ELR (cell line): ENCODE measurements at places on chromosomes 16 and 17.
A peak's percentile ranks its signal among the peaks of the same experiment; 100 is the strongest.

GRCh38 chr17:17535957-17536356 is 39.8 kb upstream of the RASD1 start:
- DNase-seq = no peak

DNA sequence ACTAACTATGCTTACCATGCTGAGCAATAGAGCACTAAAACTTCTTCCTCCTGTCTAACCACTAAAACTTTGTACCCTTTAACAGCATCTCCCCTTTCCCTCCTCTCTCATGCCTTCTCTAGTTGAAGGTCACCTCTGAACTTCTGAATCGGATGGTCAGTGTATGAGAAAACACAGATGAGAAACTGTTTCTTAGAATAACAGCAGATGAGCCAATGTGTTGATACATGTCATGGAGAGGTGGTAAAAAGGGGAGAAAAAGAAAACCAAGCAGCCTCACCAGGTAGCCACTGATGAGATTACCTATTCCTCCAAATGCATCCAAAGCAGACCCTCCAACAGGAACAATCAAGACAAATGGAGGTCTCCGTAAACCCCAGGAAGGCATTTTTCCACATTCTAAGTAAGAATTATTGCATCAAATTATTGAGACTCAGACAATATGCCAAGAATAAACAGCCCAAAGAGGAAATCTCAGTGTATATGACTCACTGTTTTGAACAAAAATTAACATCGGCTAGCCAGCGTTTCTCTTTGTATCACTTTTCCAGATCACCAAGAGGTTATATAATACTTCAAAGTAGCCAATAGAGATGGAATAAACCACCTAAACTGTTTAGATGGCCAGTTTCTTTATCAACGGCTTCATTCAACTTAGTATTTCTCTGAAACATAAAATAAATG is 793.3 kb upstream of the SOX9 start:
- peak; percentile 58 for DNase-seq

DNA sequence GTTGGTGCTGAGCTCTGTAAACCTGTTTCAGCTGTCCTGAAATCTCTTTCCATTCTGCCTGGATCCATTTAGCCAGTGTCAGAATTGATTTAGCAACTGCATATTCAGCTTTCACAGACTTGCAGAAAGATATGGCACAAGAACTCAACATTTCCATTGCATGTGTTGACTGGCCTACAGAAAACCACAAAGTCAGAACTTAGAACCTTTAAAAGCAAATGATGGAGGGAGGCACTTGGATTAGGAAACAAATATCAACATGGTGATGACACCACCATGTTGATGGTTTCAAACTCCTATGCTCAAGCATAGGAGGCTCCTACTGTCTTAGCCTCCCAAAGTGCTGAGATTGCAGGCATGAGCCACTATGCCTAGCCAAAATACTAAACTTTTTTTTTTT is 52.3 kb upstream of the ARL6IP1 start:
- DNase-seq = no peak

DNA sequence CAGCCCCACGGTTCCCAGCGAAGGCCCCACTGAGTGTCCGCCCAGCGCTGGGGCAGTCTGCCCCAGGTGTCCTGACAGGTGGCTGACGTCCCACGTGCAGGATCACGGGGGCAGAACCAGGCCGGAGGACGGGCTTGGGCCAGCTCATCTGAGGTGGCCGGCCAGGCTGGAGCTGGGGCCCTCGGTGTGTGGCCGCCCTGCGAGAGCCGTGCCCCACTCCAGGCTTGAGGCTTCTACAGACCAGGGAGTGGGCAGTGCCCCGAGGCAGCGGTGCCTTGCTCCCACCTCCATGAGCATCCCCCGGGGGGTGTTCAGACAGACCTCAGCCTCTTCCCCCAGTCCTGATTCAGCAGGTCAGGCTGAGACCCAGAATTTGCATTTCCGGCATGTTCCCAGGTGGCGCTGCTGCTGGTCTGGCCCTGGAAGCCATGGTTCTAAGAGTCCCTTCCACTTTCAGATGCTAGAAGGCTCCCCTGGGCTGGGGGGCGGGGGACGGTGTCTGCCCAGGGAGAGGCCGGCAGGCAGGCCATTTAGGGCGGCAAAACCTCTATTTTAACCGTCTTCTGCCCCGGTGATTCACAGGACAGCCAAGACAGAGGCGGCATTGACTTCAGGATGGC is 35.4 kb upstream of the PABPN1L start:
- DNase-seq = no peak

GRCh38 chr17:18988546-18989173 is 15.9 kb downstream of the FAM83G start:
- no peak for DNase-seq

- peak; percentile 79 for DNase-seq
These were observed 4.1 kb upstream of the FAAP100 start for GRCh38 chr17:81556175-81556691.

DNA sequence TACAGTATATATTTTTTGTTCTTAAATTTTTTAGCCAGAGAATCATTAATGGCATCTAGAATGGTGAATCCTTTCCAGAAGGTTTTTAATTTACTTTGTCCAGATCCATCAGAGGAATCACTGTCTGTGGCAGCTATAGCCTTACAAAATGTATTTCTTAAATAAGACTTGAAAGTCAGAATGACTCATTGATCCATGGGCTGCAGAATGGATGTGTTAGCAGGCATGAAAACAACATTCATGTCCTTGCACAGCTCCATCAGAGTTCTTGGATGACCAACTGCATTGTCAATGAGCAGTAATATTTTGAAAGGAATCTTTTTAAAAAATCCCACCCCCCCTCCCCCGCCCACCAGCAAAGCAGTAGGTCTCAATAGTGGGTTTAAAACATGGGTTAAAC is 51.4 kb downstream of the CACNG1 start:
- peak; percentile 77 for DNase-seq

DNA sequence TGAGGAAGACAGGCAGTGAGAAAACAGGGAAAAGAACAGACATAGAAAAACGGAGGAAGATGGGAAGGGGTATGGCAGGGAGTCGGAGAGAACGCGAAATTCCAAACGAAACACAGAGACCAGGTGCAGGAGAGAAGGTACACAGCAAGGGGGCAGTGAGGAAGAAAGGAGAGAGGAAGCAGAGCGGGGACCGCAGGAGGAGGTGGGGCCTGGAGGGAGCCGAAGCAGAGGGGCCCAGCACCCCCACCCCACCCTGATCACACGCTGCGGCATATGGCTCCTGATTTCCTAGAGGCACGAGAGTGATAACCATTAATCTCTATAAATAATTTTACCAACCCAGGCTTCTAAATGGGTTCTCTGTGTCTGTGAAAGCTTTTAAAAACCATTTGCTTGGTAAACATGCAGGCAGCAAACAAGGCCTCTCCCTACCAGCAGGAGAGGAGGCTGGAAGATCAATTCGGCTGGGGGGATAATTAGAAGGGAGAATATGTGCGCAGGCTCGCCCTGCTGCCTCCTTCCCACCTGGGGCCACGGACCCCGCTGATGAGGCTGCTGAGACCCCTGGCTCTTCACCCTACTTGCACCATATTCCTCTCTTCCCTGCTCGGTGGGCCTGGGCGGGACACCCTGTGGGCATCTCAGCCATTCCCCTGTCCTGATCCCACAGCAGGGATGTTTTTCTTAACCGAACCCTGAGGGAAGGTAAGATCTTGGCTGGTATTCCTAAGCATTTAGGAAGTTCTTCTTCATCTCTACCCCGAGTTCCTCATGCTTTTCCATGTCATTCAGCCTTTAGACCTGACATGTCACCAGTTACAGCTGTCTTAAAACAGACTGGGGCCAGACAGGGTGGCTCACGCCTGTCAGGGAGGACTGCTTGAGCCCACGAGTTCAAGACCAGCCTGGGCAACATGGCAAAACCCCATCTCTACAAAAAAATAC is 86.7 kb downstream of the TMEM132E start:
- DNase-seq = no peak

- DNase-seq = no peak
These were observed 50.9 kb downstream of the MRC2 start for GRCh38 chr17:62678214-62678919.

DNA sequence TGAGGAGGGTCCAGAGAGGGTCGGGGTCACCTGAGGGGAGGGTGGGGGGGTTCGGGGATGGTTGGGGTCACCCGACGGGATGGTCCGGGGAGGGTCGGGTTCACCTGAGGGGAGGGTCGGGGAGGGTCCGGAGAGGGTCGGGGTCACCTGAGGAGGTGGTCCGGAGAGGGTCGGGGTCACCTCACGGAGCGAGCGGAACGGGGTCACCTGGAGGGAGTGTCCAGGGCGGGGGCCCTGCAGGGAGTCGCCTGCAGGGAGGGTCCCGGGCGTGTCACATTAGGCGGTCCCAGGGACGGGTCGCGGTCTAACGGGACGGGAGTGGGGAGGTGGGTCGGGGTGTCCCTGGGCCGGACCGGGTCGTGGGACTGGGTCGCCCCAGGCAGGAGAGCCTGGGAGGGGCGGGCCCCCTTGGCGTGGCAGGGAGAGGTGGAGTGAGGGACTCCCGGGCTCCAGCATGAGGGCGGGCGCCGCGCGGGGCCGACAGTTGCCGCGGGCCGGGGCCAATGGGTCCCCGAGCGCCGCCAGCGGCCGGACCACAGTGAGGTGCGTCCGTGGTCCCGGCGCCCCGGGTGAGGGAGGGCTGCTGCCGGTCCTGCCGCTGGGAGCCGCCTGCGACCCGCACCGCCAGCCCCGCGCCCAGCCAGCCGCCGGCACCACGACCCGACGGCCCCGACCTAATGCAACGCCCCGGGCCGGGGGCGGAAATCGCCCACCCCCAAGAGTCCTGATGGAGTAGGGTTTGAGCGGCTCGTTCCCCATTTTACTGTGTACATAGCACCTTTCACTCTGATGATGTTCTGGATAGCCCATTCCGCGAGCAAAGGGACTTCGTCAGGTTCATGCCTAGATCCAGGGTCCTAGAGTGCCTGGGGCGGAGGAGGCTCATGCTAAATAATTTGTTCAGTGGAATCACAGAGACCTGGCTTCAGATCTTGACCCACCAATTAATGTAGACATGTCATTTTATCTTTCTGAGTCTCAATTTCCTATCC is 1.2 kb upstream of the ABCA3 start:
- DNase-seq = no peak

- DNase-seq = peak; percentile 28
These were observed 87.6 kb downstream of the USP31 start for GRCh38 chr16:23061669-23062068.

GRCh38 chr17:17454276-17454675 is 22.5 kb upstream of the MED9 start:
- DNase-seq = no peak

GRCh38 chr17:58084317-58084981 is 1.2 kb downstream of the DYNLL2 start:
- peak; percentile 58 for DNase-seq

DNA sequence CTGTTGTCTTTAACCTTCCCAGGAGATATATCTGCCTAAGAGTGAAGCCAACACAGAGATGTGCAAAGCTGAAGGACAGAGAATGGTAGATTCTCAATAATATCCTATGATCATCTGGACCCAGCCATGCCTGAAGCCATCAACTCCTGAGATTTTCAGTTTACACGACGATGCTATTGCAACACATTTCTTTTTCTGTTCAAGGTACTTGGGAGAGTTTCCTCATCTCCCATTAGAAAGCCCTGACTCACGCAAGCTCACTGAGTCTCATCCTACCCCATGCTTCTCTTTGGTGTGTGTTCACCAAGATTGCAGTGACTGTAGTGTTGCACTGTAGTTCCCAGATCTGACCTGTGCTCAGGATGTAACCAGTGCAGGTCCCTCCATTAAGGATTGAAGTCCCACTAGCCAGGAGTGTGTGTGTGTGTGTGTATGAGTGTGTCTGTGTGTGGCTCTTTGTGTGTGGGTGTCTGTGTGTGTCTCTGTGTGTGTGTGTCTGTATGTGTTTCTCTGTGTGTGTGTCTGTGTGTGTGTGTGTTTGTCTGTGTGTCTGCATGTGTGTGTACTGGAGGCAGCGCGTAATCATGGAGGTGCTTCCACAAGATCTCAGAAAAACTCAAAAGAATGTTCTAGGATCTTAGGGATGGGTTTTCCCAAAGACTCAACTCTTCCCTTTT is 15.5 kb downstream of the CES1 start:
- DNase-seq = no peak

- peak; percentile 96 for DNase-seq
These were observed 1.3 kb upstream of the PER1 start for GRCh38 chr17:8153525-8153956.

DNA sequence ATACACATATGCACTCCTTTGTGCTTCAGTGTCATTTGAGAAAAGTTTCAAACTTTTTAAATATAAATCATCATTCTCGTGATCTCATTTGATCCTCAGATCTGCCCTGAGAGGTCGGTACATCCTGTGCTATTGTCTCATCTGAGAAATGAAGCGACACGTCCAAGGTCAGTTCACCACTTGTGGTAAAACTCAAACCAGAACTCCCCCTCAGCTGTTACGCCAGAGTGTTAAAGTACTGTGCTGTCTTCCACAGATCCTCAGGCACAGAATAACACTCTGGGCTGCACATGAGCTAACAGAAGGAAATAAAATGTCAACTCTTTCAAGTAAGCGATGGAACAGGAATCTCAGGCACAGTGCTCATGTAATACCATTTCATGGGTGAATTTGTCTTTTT is 31.4 kb downstream of the ANKFN1 start:
- no peak for DNase-seq

GRCh38 chr17:42655528-42655927 is 3.6 kb upstream of the TUBG2 start:
- peak; percentile 93 for DNase-seq

DNA sequence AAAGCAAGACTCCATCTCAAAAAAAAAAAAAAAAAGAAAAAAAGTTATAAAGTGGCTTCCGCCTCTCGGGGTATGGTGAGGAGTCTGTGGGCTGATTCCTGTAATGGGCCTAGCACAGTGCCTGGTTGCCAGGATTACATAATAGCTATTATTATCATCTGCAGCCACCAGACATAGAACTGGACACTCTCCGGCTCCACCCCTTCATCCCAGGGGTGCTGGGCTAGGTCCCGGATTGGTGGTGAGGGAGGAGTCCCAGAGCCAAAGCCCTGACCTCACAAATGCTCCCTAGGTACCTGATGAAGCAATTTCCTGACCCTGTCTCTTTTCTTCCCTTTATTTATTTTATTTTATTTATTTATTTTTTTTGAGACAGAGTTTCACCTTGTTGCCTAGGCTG is 11.6 kb upstream of the ADGRG1 start:
- no peak for DNase-seq

GRCh38 chr17:1431631-1432104 is 24.4 kb downstream of the CRK start:
- no peak for DNase-seq

DNA sequence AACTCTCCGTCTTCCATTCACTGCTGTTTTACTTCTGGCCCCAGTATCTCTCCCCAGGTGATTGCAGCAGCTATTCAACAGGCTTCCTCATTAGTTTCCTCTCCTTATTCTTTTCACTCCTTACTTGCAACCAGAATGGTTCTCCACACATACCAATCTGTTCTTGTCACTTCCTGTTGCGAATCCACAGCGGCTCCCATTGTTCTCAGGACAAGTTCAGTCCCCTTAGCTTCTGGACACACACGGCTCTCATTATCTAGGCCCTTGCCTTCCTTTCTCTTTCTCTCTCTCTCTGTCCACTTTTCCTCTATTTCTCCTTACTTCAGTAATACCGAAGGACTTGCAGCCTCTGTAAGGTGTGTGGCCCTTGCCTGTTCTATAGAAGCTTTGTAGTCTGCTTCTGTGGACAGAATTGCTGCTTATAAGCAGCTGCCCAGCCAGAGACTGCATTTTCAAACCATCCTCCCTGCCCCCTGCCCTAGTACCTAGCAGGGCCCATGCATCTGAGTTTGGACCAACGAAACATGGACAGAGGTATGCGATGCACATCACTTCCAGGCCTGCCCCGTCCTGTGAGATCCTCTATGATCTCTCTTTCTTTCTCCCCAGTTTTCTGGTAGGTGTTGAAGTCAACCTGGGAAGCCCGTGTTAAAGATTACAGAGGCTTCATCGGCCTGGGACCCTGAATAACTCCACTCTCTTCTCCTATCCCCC is 45.7 kb downstream of the VAT1L start:
- DNase-seq = peak; percentile 81
